ENCODE measurements at places on chromosomes 3 and 15.

GRCh38 chr3:39407773-39408492 lies 1.4 kb downstream of the RPSA start:
- DNase-seq: no peak

- DNase-seq: no peak
Observed at GRCh38 chr3:10708216-10708893, 107.7 kb upstream of the SLC6A11 start.

DNA sequence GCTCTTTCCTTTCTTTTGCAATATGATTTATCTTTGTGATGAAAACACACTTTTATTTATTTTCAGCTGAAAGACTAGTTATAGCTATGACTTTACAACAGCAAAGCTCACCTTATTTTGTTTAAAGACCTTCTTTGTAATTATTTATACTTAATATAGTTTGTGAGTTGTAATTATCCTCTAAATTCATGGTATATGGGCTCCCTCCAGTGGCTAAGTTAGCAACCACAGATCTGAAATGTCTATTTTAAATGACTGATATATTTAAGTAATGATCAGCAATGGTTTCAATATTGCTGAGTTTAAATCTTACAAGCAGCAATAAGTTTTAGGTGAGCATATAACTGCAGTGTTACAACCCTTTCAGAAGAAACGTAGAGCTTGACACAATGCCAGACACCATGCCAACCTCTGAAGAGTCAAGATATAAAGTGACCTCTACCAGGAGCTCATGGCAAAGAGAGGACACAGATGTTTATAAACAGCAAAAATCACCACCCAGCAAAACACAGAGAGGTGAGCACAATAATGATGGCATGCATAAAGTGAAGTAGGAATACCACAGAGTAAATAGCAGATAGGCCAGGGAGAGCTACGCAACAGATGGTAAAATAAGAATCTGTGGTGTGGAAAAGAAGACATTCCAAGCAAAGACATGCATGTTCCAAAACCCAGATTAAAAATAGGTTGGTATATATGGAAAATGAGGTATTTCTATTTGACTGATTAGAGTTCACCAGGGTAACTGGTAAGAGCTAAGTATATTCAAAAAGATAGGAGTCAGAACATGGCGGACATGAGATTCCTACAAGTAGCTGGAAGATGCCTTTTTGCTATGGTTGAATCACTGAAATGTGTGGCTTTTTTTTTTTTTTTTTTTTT lies 143.7 kb upstream of the ZNF385D start:
- DNase-seq: no peak

DNA sequence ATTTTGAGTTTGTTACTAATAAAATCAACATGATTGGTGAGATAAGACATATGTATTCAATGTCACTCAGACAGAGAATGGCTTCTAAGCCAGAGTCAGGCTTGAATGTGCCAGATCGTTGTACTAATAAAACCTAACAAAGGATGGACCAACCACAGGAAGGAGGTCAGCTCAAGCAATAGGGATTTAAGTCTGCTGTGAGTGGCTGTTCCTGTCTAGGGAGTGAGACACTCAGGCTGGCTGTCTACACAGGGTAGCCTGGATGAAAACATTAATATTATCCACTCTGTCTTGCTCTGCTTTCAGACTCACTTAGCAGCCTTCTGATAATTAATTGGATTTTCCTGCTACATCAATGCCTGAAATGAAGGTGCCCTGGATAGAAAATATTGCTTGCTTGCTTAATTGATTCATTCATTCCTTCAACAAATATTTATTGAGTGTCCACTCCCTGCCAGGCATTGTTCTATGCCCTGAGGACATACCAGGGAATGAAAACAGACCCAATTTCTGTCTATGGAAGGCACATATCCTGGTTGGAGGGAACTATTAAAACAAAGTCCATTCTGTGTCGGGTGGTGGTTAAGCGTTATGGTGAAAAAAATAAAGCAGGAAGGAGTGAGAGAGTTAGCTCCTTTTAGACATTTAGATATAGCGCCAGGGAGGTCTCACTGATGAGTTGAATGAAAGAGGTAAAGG lies 239.4 kb downstream of the CHST2 start:
- no peak for DNase-seq

DNA sequence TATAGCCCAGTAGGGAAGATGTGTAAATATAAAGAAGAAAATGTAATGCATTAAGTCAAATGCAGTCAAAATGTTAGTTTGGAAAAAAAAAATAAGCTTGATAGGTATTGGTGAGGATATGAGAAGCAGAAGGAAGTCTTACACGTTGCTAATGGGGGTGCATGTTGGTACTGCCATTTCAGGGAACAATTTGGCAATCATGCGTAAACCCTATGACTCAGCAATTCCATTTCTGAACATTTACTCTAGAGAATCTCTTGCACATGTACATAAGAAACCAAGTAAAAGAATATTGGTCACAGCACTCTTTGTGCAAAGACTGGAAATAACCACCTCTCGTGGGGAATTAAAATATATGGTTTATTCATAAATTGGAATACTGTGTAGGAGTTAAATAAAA lies 35.5 kb upstream of the TIMP4 start:
- no peak for DNase-seq

- no peak for DNase-seq
Observed at GRCh38 chr15:69209661-69210060, 49.2 kb downstream of the GLCE start.

DNA sequence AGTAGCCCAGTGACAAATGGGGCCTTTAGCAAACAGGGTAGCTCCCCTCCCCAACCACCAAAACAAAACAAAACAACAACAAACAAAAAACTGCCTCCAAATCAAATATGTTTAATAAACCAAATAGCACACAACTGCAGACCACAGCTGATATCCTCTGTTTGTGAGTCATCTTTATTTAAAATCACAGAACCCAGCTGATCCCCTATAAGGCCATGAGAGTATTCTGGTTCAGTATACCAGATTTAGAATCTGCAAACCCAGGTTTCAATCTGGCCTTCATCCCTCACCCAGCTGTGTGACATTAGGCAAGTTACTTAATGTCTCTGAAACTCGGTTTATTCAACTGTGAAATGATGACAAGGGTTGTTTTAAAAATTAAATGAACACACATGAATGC lies 124.5 kb downstream of the SUCLG2 start:
- DNase-seq: no peak

DNA sequence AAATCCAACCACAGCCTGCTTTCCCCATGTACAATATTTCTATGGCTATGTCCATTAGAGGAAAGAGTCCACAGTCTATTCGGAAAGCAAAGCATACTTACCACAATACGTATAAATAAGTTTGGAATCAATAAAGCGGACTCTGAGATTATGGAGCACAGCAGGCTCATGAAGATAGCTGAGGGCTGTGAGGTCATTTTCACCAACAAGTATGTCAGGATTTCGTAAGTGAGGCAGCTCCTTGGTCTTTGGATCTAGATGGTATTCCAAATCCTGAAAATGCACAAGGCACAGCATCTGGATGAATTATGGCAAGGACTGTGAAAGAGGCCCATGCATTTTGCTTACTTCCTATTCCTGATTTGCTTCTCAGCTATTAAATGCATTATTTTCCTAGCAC lies 100.4 kb downstream of the MYO5A start:
- no peak for DNase-seq

GRCh38 chr3:88707837-88708236 lies 399.6 kb upstream of the EPHA3 start:
- no peak for DNase-seq

GRCh38 chr15:59170295-59171066 lies 36.2 kb upstream of the LDHAL6B start:
- DNase-seq: no peak

GRCh38 chr3:51916418-51916817 lies 13.3 kb upstream of the IQCF1 start:
- DNase-seq: no peak

- DNase-seq: no peak
Observed at GRCh38 chr3:116897382-116897781, 187.8 kb downstream of the TUSC7 start.

DNA sequence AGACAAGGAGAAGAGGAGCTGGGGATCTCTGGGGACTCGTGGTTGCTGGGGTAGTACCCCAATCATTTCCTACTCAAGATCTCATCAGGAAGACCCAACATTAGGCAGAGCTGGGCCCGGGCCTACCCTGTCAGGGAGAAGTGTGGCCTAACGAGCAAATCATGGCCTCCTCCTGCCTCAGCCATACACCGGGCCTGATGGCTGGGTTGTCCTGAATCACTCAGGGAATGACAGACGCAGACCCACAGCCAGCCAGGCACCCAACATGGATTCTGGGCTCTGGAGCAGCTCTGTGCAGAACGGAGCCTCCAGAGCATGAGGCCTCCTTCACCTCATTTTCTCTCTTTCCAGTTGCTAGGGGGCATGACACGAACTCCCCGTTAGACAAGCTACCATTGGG lies 19.7 kb downstream of the ITGA11 start:
- no peak for DNase-seq

GRCh38 chr3:46883054-46883829 lies 5.7 kb downstream of the PTH1R start:
- DNase-seq: no peak

DNA sequence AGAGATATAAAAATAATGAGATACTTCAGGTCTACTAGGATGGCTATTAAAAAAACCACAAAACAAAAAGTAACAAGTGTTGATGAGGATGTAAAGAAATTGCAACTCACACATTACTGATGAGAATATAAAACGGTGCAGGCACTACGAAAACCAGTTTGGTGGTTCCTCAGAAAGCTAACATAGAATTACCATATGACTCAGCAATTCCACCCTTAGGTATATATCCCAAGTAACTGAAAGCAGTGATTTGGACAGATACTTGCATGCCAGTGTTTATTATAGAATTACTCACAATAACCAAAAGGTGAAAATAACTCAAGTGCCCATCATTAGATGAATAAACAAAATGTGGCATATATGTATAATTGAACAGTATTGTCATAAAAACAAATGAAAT lies 87.5 kb upstream of the MELTF start:
- no peak for DNase-seq

GRCh38 chr3:128416578-128417211 lies 50.0 kb downstream of the DNAJB8 start:
- no peak for DNase-seq

GRCh38 chr3:94587291-94587690 lies 524.4 kb downstream of the NSUN3 start:
- no peak for DNase-seq

DNA sequence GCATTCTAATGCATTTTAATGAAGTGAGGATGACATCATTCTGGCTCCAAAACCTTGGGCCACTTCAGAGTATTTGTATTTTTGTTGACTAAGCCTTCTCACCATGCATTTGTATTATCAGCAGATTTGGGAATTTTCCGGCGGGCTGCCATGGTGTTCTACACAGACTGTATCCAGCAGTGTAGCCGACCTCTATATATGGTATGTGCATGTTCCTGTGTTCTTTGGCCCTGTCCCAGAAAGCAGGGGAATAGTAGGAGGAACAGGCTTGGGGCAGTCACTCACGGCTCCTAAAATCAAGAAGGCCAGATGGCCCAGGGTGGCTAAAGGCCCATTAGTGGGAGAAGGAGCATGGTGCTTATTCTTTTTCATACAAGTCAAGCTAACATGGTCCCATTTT lies 80.5 kb downstream of the USF3 start:
- DNase-seq: no peak

DNA sequence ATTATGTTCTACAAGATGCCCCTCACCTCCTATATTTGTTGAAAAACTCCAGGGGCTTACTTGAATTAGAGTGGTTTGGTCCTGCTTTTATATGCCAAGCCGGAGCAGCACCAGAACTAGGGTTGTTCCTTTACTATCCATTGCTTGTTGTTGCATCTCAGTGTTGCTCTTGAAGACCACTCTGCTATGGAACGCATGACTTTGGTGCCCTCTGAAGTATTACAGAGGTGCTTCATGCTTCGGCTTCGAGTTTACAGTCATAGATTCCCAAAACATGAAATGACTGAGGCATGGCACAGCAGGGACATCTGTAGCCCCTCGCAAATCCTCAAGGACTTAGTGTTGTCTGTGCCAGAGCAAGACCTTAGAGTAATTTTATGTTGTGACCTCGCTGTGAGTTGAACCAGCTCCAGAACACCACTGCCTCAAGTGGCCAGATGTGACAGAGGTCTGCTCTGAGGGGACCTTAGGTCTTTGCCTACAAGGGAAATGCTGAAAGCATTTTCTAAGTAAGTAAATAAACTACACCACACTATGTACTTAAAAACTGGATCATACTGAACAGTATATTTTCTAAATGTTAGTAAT lies 67.2 kb upstream of the SIAH2 start:
- DNase-seq: no peak

- no peak for DNase-seq
Observed at GRCh38 chr3:50352781-50353180, 2.1 kb downstream of the CYB561D2 start.

- no peak for DNase-seq
Observed at GRCh38 chr3:60413551-60413950, 837.7 kb downstream of the FHIT start.

- no peak for DNase-seq
Observed at GRCh38 chr3:30142946-30143345, 463.5 kb upstream of the TGFBR2 start.

DNA sequence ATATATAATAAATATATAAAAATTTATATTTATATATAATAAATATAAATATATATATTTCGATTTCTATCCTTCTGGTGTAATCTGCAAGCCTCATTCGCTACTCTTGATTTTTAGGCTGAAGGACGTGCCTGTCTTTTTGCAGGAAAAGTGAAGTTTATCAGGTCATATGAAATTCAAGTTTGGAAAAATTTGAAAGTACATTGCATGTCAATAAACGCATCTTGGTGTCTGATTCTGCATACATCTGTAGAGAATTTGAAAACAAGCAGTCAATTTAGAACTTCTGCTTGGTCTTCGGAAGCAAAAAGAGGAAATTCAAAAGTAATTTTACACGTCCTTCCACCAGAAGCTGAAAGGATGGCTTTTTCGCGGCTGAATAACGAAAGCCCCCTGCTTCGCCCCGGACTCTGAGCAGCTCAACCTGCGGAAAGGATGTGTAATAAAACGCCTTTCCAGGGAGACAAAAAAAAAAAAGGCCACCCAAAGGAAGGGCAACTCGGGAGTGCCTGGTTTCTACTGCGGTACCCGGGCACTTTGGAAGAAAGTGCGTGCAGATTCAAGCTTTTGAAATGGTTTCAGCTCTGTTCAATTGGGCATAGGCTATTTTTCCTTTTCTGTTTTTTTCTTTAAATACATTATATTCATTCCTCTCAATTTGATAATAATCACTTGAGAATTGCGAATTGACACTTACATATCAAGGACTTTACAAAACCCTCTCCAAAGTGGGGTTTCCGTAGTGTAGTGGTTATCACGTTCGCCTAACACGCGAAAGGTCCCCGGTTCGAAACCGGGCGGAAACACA lies 1.5 kb upstream of the MYNN start:
- peak; percentile 81 for DNase-seq

GRCh38 chr15:46416544-46416943 lies 781.7 kb downstream of the SQOR start:
- no peak for DNase-seq

DNA sequence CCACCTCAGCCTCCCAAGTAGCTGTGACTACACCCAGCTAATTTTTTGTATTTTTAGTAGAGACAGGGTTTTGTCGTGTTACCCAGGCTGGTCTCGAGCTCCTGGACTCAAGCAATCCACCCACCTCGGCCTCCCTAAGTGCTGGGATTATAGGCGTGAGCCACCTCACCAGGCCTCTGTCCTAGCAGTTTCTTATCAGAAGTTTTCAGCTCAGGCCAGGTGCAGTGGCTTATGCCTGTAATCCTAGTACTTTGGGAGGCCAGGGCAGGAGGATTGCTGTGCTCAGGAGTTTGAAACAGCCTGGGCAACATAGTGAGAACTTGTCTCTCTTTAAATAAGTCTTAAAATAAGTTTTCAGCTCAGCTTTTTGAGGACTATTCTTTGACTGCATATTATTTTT lies 48.4 kb downstream of the SGO1 start:
- DNase-seq: no peak

All from activated CD8-positive, alpha-beta memory T cell treated with anti-CD3 and anti-CD28 coated beads for 24 hours (primary cell).